ENCODE measurements at places on chromosomes 7 and 10. TPM values are rescaled to one million over a fixed set of nuclear protein-coding genes. Genes with fewer than 3 reads are reported as not detected.

MYL7 gene
- 1.6 TPM for total RNA-seq

- H3K27ac ChIP-seq: no peak overlapping the region
- DNase-seq: no peak
- no peaks in the 10 kb centered on the region for H3K27me3 ChIP-seq
- no peak overlapping the region for H3K4me3 ChIP-seq
- no peaks in the 10 kb centered on the region for H3K36me3 ChIP-seq
These were observed 7.7 kb downstream of the NPC1L1 start for GRCh38 chr7:44533301-44534055.

DNA sequence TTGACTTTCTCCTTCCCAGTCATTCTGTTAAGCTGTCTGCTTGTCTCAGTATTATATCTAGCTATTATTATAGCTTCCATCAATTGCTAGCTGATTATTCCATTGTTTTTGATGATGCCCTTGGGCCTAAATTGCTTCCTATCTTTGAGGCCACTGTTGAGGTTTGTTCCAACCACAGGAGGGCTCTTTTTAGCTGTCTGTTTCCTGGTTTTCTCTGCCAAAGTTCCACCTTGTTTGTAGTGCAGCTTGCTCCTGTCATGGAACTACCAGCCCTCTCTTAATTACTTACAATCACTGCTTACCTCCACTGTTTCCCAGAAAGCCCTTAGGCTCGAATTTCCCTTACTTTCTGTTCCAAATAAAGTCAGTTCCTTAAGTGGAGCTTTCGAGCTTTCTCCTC lies 118.7 kb upstream of the SEC61G start:
- no peak overlapping the region for H3K4me3 ChIP-seq
- H3K27ac ChIP-seq: no peak overlapping the region
- no peak for DNase-seq
- no peaks in the 10 kb centered on the region for H3K27me3 ChIP-seq

PSD gene
- total RNA-seq: 5.3 TPM

All from lower lobe of right lung (tissue), 2 donors.